CD4-positive, alpha-beta T cell treated with Interleukin-17A for 1 hour (primary cell): ENCODE measurements at places on chromosomes 7 and 10.

DNA sequence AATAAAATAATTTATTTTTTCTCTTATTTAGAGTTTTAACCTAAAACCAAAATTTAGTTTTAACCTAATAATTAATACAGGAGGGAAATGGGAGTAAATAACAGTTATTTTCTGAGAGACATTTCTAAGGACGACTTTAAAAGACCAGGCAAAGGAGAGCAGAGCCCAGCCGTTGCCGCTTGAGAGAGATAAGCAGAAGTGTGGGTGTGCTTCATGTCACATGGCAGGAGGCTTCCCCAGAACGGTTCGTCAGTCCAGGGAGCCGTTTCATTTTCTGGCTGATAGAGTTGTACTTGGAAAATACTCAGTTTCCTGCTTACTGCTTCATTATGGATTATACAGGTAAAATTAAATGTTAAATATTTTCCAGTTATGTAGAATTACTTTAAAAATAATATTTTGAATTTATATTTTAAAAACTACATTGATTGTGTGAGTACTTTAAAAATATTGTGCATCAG, 61.4 kb downstream of the ST7 start:
- peak; percentile 14 for DNase-seq

DNA sequence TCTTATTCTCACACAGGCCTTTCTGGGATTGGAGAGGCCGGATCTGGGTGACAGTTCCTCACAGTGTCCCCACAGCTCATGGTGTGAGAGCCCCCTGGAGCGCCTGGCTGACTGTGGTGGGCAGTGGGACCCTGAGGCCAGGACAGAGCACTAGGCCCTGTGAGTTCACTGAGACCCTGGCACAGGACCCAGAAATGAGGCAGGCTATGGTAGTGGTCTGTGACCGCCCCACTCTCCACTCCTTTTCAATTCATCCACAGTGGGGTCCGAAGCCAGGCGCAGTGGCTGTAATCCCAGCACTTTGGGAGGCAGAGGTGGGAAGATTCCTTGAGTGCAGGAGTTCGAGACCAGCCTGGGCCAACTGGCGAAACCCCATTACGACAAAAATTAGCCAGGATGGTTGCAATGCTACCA, 95.9 kb upstream of the TNRC18 start:
- DNase-seq = no peak

DNA sequence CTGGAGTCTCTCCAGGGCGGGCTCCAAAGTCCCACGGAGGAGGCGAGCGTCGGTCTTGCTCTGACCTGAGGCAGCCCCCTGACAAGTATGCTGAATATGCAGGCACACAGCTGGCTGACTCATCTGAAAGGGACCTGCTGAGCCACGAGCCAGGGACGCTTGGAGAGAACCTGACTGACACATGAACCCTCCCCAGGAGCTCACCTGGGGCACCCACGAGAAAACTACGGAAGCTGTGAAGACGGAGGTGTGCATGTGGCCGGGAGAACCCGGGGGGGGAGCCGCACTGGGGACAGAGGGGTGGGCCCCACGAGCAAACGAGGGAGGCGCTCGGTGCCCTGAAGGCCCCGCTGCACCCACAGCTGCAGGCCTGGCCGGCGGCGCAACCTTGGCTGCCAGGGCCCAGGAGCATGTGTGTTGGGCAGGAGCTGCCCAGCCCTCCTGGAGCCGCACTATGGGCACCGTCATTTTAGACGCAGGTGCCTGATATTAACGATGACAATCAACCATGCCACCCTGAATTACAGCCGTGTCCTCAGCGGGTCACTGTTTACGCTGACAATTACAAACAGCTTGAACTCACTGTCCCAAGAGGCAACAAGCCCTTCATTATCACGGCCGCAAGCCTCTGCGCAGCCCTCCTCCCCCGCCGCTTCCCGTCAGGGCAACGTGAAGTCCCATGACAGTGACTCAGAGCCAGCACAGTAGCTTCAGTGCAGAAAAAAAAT, 64.7 kb downstream of the DIP2C start:
- DNase-seq = no peak

DNA sequence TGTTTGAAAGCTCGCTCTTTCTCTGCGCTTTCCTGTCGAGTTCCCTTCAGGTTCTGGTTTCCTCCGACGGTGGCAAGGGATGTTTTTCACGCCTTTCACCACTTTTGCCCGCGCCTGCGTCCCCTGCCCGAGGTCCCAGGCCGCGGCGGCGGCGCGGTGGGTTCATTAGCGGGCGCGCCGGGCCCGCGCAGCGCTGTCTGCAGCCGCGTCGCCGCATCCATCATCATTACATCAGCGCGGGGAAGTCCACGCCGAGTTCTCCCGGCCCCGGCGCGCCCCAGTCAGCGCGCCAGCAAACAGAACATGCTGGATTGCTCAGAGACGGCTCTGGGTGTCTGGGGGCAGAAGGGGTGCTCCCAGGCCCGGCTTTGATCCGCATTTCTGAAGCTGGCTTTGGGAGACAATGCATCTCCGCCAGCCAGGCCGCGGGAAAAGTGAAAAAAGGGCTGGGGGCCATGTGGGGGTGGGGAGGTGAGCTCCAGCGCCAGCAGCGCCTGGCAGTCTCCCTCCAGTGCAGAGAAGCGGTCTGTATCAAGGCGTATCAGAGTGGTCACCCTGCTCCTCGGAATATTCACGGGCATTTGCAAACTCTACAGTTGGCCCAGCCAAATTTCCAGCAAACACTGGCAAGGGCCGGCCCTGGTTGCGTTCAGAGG, 8.9 kb downstream of the GLI3 start:
- DNase-seq = no peak

DNA sequence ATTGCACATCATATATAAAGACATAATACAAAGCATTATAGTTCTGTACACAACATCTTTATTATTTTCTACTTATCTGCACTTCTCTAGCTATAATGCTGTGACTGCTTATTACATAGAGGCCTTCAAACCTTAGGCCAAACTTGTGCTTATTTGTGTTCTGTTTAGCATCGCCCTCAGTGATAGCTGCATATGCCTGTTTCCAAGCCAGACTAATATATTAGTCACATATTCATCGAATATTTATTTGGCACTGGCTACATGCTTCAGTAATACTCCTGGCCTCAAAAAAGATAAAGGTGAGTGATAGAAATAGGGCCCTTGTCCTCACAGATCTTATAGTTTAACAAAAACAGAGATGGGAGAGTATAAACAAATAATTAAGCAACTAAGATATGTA, 30.2 kb upstream of the SEMA3D start:
- DNase-seq = no peak

DNA sequence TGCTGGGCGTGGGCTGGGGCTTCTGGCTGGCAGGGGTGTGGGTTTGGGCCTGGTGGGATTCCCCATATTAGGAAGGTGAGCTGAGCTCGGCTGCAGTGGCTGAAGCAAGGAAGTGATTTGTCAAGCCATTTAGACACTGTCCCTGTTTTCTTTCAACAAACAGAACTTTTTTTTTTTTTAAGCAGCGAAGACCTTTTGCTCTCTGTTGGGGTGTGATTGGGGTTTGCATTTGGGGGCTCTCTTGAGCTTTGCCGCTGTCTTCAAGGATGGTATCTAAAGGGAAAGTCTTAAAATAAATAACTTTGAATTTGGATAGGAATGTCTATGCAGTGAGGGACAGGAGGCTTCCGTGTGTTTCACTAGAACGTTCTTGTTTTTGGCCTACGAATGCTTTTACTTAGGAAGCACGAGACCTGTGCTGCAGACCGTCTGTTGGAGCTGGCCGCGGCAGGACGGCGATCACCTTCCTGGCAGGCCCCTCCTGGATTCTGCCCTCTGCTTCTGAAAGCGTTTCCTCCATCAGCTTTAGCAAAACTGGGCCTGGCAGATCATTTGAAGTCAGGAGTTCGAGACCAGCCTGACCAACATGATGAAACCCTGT, 43.9 kb downstream of the FOXK1 start:
- no peak for DNase-seq

- DNase-seq = no peak
These were observed 9.3 kb downstream of the TBATA start for GRCh38 chr10:70775679-70776454.

DNA sequence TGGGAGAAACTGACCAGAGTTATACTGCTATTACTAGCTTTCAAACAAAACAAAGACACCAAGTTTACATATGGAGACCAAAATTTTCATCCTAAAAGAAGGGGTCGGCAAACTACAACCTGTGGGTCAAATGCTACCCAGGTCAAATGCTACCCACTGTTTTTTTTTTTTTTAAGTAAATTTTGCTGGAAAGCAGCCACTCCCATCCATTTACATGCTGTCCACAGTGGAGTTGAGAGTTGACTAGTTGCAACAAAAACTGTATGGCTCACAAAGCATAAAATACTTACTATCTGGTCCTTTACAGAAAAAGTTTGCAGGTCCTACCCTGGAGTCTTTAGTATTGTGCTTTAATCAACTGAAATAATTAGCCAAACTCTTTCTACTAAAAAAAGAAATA, 91.4 kb downstream of the SIRT1 start:
- no peak for DNase-seq

DNA sequence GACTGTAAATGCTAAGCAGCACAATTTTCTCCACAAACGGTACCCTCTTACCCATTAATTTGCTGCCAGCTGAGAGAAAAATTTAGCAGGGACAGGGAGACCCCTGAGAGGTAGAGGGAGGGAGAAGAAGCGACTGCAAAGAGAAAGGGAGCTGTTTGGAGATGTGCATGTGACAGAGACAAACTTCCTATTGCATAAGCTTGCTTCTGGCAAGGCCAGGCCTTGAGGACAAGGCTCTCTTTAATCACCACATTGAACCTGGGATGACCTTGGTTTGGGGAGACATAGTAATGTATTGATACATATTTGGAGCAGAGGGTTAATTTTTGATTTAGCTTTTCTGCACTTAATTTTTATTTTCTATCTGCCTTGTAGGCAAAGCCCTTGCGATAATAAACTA, 31.1 kb upstream of the HIBADH start:
- DNase-seq = no peak

DNA sequence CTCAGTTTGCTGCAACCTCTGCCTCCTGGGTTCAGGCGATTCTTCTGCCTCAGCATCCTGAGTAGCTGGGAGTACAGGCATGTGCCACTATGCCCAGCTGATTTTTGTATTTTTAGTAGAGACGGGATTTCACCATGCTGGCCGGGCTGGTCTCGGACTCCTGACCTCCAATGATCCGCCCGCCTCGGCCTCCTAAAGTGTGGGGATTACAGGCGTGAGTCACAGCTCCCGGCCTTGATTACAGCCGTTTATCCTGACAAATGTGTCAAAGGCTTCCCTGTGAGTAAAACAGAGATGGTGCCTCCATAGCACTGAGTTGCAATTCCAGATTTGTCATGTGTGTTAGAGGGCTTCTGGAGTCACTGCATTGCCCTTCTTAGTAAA, 273.7 kb downstream of the CCDC3 start:
- DNase-seq = no peak

GRCh38 chr7:142488036-142488633, 230.3 kb upstream of the PRSS58 start:
- no peak for DNase-seq

GRCh38 chr10:6969659-6970058, 389.6 kb upstream of the PRKCQ start:
- no peak for DNase-seq

- no peak for DNase-seq
These were observed 9.3 kb downstream of the PLAC9 start for GRCh38 chr10:80141696-80142460.

GRCh38 chr7:157462840-157463239, 126.0 kb downstream of the DNAJB6 start:
- no peak for DNase-seq

GRCh38 chr10:100522107-100522801, 2.6 kb upstream of the SEC31B start:
- no peak for DNase-seq

DNA sequence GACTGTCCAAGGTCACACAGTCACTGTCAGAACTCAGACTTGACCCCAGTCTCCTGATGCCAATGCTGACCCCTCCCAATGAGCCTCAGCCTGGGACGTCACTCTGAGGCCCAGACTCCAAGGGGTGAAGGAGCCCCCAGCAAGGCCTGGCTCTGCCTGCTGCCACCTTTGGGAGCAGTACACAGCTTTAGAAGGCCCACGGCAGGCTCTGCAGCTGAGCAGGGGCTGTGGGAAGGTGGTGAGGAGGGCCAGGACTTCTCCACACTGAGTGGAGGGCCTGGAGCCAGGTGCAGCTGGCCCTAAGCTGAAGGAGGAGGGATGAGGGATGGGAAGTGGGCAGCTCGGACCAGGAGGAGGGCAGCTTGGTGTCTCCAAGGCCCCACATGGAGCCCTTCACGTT, 23.9 kb upstream of the ZMIZ1 start:
- DNase-seq = no peak

- no peak for DNase-seq
These were observed 205.3 kb downstream of the CHRM2 start for GRCh38 chr7:137073571-137074325.

GRCh38 chr7:44960011-44960580, 18.7 kb downstream of the MYO1G start:
- no peak for DNase-seq

DNA sequence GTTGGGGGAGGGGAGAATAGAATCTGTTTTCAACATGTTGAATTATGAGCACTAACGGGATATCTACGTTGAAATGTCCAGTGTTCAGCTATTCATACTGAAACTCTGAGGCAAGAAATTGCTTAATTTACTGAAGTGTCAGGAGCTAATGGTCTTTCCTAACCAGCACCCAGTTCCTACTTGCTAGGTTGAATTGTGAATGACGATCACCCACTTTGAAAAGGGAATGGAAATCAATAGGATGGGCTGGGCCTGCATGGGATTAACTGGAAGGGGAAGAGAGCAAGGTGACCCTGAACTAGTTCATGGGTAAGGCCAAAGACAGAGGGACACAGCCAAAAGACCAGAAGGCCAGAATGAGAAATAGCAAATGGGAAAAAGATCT, 51.3 kb downstream of the HIPK2 start:
- DNase-seq = no peak

- no peak for DNase-seq
These were observed 65.0 kb upstream of the ADGRA1 start for GRCh38 chr10:133022776-133023100.

DNA sequence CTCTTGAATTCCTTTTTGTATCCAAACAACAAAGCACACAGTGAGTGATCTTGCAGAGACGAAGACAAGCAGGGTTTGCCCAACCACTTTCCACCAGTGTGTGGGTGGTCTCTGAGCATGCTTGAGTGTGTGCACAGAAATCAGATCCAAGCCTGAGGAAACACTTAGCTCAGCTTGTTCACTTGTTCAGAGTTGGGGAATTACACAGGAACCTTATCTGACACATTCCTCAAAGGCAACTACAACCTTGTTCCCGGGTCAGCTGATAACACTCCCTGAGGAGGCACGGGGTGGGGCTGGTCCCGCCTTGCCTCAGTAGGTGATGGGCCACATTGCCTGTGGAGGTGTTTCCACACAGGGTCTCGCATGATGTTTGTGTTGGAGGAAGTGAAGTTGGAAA, 216.9 kb downstream of the DYNC1I1 start:
- no peak for DNase-seq
